ENCODE measurements at places on chromosomes 6 and 20.

GRCh38 chr6:37640786-37641395, 56.8 kb downstream of the MDGA1 start:
- no peak for DNase-seq

DNA sequence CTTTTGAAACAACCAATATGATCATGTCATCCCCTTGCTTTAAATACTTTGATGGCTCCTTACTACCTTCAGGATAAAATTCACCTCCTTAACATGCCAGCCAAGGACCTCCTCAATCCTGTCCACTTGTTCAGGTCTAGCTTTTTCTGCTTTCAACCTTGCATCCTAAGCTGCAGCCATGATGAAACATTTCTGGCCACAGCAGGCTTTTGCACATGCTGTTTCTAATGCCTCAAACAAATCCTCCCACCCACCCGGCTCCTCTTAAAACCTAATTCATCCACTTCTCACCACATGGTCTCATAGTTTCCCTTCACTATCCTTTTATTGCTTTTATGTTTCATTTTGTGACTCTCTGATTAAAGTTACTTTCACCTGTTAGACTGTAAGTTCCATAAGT, 124.6 kb downstream of the MYB start:
- no peak for DNase-seq

DNA sequence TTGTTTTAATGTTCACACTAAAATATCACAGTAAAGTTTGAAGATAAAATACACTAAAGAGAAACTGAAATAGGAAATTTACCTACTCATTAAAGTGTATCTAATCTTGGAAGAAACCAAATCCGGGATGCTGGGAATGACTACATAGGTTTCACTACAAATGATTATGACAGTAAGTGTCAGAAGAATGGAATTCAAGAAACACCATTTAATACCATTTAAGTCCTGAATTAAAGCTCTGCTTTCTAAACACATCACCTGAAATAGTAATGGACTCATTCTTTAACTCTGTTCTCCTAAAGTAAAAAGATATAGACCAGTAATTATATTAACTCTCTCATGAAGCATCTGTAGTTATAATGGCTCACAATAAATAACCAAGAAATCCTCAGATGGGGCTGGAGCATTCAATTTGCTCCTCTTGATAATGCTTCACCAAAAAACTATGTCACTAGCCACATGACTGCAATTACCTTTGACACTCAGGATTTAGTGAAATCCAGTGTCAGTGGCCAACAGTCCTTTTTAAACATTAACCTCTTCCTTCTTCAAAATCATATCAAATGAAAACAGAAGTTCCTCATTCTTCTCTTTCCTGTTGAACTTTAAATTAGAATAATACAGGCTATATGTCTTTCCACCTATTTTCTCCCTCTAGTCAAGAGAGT, 41.4 kb downstream of the MAP7 start:
- no peak for DNase-seq

- no peak for DNase-seq
These were observed 53.2 kb downstream of the RIN2 start for GRCh38 chr20:19811231-19811630.

DNA sequence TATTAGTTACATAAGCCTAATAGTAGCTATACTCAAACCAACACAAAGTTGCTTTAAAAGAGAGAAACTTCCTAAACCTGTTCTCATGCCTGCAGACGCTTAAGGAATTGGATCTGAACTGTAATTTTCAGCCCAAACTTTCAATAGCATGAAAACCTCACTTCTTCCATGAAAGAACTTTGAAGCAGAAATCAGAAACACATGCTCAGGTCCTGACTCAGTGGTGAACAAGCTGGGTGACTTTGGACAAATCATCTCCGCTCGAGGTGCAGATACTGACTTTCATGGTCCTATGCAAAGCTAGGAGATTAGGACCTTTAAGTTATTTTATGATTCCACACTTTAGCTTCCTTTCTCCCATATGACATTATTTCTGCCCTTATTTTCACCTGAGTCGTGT, 36.5 kb downstream of the NOX3 start:
- no peak for DNase-seq

DNA sequence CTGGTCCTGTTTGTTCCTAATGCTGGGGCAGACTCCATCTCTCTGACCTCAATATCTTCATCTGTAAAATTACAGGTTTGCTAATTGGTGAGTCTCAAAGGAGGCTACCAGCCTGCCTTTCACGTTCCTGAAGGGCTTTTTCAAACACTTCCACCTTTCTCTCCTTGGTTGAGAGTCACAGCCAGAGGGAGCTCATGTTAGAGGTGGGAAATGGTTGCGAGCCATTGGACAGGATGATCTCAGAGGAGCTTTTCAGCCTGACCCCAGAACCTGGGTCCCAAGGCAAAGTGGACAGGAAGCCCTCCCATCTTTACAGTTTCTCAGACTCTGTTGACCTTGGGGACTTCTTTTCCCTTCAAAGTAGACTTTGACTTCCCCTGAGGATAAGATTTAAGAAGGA, 37.6 kb downstream of the NDUFAF5 start:
- no peak for DNase-seq

- DNase-seq, result peak; percentile 66
These were observed 53.9 kb upstream of the TAGAP start for GRCh38 chr6:159098636-159099106.
